ENCODE measurements at places on chromosomes 12 and 14.
A peak's percentile ranks its signal among the peaks of the same experiment; 100 is the strongest.

GRCh38 chr14:26605602-26606001 is 7.8 kb upstream of the NOVA1 start:
- no peak for DNase-seq
- no peaks in the 10 kb centered on the region for H3K27me3 ChIP-seq
- no peak overlapping the region for H3K27ac ChIP-seq
- no peak overlapping the region for H3K4me3 ChIP-seq
- no peaks in the 10 kb centered on the region for H3K36me3 ChIP-seq

GRCh38 chr14:36859119-36859518 is 197.5 kb downstream of the PAX9 start:
- H3K27ac ChIP-seq = no peak overlapping the region
- no peak for DNase-seq
- no peak overlapping the region for H3K4me3 ChIP-seq
- no peaks in the 10 kb centered on the region for H3K27me3 ChIP-seq
- no peaks in the 10 kb centered on the region for H3K36me3 ChIP-seq

GRCh38 chr14:68442828-68443629 is 349.8 kb downstream of the ZFP36L1 start:
- H3K4me1 ChIP-seq = no peaks in the 10 kb centered on the region
- no peaks in the 10 kb centered on the region for H3K36me3 ChIP-seq
- H3K4me3 ChIP-seq = no peak overlapping the region
- DNase-seq = no peak
- H3K27me3 ChIP-seq = no peaks in the 10 kb centered on the region

DNA sequence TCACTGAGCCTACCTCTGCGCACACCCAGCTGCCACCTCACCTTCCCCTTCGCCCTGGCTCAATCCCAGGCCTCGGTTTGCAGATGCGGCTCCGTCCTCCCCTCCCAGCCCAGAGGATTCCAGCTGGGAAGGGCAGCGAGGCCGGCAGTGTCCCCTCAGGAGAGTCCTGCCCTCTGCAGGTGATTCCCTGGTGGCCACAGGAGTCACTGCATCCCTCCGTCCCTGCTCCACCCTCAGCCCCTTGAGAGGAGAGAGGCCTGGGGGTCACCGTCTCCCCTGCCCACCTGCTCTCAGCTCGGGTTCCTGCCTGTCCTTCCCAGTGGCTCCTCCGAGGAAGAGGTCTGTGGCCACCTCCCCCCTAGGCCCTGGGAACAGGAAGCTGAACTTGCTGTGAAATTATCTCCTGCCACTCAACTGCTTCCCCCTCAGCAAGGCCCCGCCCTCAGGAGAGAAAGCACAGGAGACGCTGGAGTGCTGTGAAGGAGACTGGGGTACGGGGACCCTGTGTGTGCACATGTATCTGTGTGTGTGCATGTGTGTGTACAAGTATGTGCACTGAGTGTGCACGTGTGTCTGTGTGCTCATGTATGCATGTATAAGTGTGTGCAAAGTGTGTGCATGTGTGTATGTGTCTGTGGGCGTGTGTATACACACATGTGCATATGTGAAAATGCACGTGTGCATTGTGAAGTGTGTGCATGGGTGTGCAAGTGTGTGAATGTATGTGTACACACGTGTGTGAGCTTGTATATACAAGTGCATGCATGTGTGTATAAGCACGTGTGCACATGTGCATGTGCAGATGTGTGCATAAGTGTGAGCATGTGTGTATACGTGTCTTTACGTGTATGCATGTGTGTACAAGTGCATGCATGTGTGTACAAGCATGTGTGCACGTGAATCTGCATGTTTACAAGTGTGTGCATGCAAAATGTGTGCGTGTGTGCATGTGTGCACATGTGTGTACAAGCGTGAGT is 13.2 kb upstream of the GALNT9 start:
- no peak for DNase-seq
- H3K36me3 ChIP-seq = no peaks in the 10 kb centered on the region
- H3K4me1 ChIP-seq = no peaks in the 10 kb centered on the region
- H3K27me3 ChIP-seq = peaks cover 24% of the 10 kb centered on the region

GRCh38 chr12:24222968-24223367 is 273.5 kb upstream of the SOX5 start:
- H3K4me3 ChIP-seq = no peak overlapping the region
- H3K27me3 ChIP-seq = no peaks in the 10 kb centered on the region
- H3K4me1 ChIP-seq = no peaks in the 10 kb centered on the region

DNA sequence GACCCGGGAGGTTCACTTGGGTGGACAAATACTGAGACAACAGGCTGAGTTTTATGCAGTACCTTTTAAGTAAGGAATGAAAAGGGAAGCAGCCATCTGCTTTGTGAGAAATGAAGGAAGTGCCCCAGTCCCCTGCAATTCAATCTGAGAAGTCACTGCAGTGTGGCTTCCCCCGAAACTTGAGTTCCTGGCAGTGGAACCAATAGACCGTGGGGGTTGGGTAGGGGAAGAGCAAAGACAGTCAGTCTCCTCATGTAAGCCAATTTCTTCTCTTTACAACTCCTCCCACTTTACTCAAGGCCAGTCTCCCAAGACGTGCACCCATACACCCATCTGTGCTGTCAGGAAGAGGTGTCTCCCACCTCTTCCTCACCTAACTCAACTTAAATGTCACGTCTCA is 206.5 kb downstream of the BCAT1 start:
- H3K36me3 ChIP-seq = no peaks in the 10 kb centered on the region
- DNase-seq = no peak
- H3K4me3 ChIP-seq = no peak overlapping the region
- H3K27me3 ChIP-seq = no peaks in the 10 kb centered on the region

GRCh38 chr12:8556531-8557097 is 15.9 kb upstream of the CLEC4E start:
- H3K27ac ChIP-seq = no peak overlapping the region
- H3K4me3 ChIP-seq = no peak overlapping the region
- H3K36me3 ChIP-seq = no peaks in the 10 kb centered on the region
- peaks cover 15% of the 10 kb centered on the region for H3K27me3 ChIP-seq

- H3K4me3 ChIP-seq = no peak overlapping the region
- H3K4me1 ChIP-seq = no peaks in the 10 kb centered on the region
- H3K27ac ChIP-seq = no peak overlapping the region
- peaks cover 6% of the 10 kb centered on the region for H3K36me3 ChIP-seq
Observed at GRCh38 chr14:103121846-103122584, 1.2 kb upstream of the TNFAIP2 start.

DNA sequence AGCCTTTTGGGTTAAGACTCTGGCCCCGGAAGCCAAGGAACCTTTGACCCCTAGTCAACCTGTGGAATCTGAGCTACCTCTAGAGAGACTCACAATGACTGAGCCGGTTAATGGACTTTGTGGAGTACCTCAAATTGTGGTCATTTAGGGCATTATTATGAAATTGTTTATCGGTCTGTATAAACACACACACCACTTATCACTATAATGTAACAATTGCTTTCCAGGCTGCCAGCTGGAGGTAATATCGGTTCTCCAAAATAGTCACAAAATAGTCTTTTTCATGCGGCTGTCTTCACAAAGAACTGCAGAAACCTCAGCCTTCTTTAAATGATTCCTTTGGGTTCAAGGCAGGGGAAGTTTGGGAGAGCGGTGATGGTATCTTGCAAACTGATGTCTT is 144.2 kb downstream of the DACT1 start:
- H3K4me3 ChIP-seq = no peak overlapping the region
- H3K36me3 ChIP-seq = no peaks in the 10 kb centered on the region
- H3K27me3 ChIP-seq = no peaks in the 10 kb centered on the region
- H3K27ac ChIP-seq = no peak overlapping the region
- H3K4me1 ChIP-seq = no peaks in the 10 kb centered on the region
- no peak for DNase-seq

DNA sequence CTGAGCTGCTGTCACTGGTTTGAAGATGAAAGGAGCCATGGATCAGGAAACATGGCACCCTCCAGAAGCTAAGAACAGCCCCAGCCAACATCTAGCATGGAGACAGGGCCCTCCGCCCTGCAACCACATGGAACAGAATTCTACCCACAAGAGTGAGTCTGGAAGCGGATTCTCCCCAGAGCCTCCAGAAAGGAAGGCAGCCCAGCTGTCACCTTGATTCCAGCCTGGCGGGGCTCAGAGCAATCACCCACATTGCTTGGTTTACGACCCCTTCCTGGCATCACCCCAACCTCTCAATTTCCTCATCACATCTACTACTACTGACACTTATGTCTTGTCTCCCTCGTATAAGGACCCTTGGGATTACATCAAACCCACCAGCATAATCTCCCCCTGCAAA is 38.5 kb downstream of the OAS2 start:
- H3K36me3 ChIP-seq = no peaks in the 10 kb centered on the region
- H3K4me3 ChIP-seq = no peak overlapping the region

DNA sequence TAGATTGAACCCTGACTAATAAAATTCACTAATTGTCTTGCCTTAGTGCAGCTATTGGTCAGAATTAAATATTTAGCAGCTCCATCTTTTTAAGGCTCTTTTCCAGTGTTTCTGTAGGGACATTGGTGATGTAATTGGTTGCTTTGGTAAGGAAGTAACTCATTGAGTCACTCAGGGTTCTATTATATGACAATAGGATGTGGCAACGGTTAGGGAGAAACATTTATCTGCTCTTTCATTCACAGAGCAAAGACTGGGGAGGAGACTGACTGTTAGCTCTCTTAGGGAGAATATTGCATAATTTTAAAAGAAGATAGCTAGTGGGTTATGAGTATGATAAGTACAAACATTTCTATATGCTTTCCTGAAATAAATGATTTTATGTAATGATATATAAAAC is 616.5 kb downstream of the TRHDE start:
- no peaks in the 10 kb centered on the region for H3K27me3 ChIP-seq
- DNase-seq = no peak
- H3K4me3 ChIP-seq = no peak overlapping the region
- H3K36me3 ChIP-seq = no peaks in the 10 kb centered on the region
- H3K4me1 ChIP-seq = no peaks in the 10 kb centered on the region
- no peak overlapping the region for H3K27ac ChIP-seq

GRCh38 chr14:22556990-22557623 is 31.9 kb downstream of the DAD1 start:
- peaks cover 7% of the 10 kb centered on the region for H3K27me3 ChIP-seq
- peaks cover 69% of the 10 kb centered on the region for H3K36me3 ChIP-seq
- peak; percentile 90 for DNase-seq
- peak overlapping the region; percentile 86 for H3K4me3 ChIP-seq
- H3K27ac ChIP-seq = peak overlapping the region; percentile 97

GRCh38 chr12:101927036-101927435 is 49.7 kb downstream of the DRAM1 start:
- H3K27me3 ChIP-seq = peaks cover 30% of the 10 kb centered on the region
- H3K27ac ChIP-seq = no peak overlapping the region
- no peaks in the 10 kb centered on the region for H3K36me3 ChIP-seq
- H3K4me3 ChIP-seq = no peak overlapping the region
- no peaks in the 10 kb centered on the region for H3K4me1 ChIP-seq
- DNase-seq = no peak

- DNase-seq = no peak
- H3K27me3 ChIP-seq = no peaks in the 10 kb centered on the region
- H3K4me3 ChIP-seq = no peak overlapping the region
- no peak overlapping the region for H3K27ac ChIP-seq
- H3K4me1 ChIP-seq = no peaks in the 10 kb centered on the region
Observed at GRCh38 chr14:91185721-91186120, 58.8 kb downstream of the GPR68 start.

DNA sequence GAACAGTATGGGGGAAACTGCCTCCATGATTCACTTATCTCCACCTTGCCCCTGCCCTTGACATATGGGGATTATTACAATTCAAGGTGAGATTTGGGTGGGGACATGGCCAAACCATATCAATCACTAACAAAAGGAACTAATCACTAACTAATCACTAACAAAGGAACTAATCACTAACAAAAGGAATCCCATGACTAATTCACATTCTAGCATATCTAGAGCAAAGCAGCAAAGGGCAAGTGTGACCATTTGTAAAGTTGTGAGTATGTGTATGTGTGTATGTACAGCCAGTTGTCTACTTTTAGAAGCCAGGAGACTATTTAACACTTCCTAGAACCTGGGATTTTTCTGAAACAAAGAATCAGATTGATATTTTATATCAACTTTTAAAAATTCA is 30.9 kb upstream of the PCED1B start:
- H3K36me3 ChIP-seq = no peaks in the 10 kb centered on the region
- H3K27me3 ChIP-seq = peaks cover 5% of the 10 kb centered on the region
- no peak overlapping the region for H3K27ac ChIP-seq
- no peak overlapping the region for H3K4me3 ChIP-seq

- H3K27me3 ChIP-seq = peaks cover 7% of the 10 kb centered on the region
- H3K36me3 ChIP-seq = peaks cover 3% of the 10 kb centered on the region
- no peaks in the 10 kb centered on the region for H3K4me1 ChIP-seq
- no peak for DNase-seq
- no peak overlapping the region for H3K27ac ChIP-seq
- no peak overlapping the region for H3K4me3 ChIP-seq
Observed at GRCh38 chr14:56659378-56659777, 79.8 kb downstream of the TMEM260 start.

GRCh38 chr14:34214961-34215360 is 247.1 kb downstream of the SPTSSA start:
- H3K4me1 ChIP-seq = peaks cover 2% of the 10 kb centered on the region
- H3K27ac ChIP-seq = no peak overlapping the region
- no peaks in the 10 kb centered on the region for H3K36me3 ChIP-seq
- H3K27me3 ChIP-seq = peaks cover 13% of the 10 kb centered on the region
- no peak for DNase-seq

DNA sequence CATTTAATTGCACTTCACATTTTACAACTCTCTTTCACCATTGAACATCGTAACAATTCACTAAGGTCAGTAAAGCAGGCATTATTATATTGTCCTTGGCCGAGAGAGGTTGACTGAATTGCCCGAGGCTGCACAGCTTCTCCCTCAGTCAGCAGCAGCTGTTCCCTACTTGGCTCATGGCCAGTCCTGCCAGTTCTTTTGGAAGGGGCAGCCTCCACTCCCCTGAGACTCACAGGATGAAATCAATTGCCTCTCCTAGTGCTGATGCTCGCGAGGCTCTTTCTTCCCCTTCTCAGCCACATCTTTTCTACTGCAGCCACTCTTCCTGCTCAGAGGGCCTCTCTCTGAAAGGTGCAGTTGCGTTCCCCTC is 79.9 kb upstream of the KCNA1 start:
- H3K4me3 ChIP-seq = peak overlapping the region; percentile 71
- peak overlapping the region; percentile 91 for H3K27ac ChIP-seq
- peaks cover 55% of the 10 kb centered on the region for H3K4me1 ChIP-seq
- no peaks in the 10 kb centered on the region for H3K36me3 ChIP-seq

DNA sequence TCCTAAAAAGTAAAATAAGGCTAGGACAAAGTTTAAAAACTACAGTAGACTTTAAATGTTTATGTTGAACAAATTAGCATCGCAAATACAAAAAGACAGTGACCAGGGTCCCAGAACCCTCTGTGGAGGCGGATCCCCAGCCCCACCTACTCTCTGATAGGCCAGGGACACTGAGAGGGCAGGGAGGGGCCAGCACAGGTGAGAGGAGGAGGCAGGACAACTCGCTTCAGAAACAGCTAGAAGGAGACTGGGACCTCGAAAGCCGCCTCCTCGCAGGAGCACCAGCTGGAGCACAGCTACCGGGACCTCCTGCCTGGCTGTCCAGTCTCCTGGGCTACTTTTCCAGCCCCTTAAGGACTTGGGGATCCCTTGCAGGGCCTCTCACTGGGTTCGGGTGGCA is 992 bp downstream of the DNAH10 start:
- no peak for DNase-seq
- H3K4me1 ChIP-seq = peaks cover 3% of the 10 kb centered on the region
- no peak overlapping the region for H3K27ac ChIP-seq
- H3K36me3 ChIP-seq = peaks cover 9% of the 10 kb centered on the region
- peaks cover 5% of the 10 kb centered on the region for H3K27me3 ChIP-seq
- H3K4me3 ChIP-seq = peak overlapping the region; percentile 61

- H3K4me3 ChIP-seq = no peak overlapping the region
- H3K27ac ChIP-seq = peak overlapping the region; percentile 24
- DNase-seq = no peak
- peaks cover 14% of the 10 kb centered on the region for H3K4me1 ChIP-seq
- H3K27me3 ChIP-seq = no peaks in the 10 kb centered on the region
- H3K36me3 ChIP-seq = no peaks in the 10 kb centered on the region
Observed at GRCh38 chr14:65723348-65723747, 310.8 kb downstream of the FUT8 start.
